ENCODE measurements at places on chromosomes 2 and 18.
A peak's percentile ranks its signal among the peaks of the same experiment; 100 is the strongest.

GRCh38 chr2:236604575-236605344 is 35.1 kb downstream of the ACKR3 start:
- DNase-seq: no peak

DNA sequence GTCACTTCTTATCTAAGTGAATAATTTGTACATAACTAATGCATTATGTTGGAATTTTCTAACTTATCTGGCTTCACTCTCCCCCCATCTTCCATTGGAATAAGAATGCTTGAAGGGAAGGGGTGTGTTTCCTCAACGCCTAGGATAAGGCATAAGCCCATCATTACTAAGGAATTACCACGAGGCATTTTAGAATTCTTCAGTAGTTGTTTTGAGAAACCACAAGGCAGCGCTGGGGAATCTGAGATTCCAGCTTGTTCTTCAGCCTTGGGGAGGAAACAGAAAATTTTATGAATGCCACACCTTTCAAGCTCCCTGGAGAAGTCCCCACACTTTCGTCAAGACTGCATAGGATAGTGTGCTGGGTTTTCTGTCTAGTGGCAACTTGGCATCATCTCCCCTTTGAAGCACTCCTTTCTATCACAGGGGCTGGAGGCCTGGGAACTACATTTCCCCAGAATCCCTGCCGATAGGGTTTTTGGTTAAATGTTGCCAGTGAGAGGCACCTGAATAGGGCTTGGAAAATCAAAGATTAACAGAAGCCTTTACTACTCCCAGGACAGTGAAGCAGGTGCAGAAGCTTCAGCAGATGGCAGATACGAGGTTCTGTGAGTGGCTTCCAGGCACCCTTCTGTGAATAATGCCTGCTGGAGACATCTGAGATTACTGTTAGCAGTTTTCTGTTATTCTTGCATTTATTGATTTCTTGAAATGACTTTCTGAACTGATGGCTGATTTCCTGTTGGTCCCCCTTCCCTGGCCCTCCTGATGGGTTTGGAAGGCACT is 192.7 kb upstream of the REV1 start:
- DNase-seq: no peak

DNA sequence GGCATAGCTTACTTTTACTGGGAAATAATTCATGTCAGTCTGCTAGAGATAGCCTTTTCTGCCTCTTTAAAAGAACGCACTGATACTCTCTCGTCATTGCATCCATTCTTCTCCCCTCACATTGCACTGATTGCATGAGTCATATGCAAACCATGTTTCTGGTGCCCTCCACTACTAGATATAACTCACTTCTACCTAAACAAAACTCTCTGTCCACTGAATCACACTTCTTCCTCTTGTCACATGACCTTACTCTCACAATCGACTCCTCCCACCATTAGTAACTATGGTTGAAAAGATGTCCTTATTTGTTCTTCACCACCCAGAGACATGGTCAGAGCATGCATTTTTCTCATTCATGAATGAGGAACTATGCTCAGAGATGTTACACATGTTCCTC is 158.0 kb downstream of the CSRNP3 start:
- DNase-seq: peak; percentile 47

DNA sequence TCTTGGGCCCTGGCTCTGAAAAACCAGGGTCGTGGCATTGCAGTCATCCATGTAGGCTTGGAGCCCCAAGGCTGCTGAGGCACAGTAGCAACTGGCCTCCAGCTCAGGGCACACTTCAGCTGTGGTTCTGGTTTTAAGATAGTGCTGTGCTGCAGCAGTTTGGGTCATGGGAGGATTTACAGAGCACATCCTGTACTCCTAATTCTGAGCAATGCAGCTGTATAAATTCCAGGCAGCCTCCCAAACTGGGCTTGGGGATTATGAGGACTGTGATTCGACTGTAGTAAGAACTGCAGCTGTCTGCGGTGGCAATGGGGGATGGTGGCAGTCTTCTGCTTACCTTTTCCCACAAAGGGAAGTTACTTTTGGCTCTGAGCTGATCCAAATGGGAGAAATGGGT is 536.3 kb upstream of the GCFC2 start:
- DNase-seq: no peak

GRCh38 chr2:153601812-153602211 is 123.2 kb upstream of the RPRM start:
- no peak for DNase-seq

DNA sequence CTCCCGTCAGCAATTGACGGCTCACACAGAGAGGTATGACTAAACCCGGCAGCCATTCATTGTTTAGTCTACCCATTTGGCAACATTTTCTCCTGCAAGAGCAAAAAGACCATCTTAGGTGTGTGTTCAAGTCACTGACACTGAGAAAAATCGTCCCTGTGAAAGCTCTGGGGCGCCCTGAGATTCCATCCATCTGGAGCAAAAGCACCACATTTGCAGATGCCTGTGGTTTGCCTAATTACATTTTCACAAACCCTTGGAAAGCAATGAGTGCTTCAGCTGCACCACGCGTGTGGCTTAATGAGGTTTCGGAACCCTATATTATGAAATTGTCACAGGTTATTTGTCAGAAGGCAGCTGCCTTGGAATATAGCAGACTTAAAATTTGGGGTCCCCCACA is 110.7 kb upstream of the PTPRM start:
- DNase-seq: no peak

DNA sequence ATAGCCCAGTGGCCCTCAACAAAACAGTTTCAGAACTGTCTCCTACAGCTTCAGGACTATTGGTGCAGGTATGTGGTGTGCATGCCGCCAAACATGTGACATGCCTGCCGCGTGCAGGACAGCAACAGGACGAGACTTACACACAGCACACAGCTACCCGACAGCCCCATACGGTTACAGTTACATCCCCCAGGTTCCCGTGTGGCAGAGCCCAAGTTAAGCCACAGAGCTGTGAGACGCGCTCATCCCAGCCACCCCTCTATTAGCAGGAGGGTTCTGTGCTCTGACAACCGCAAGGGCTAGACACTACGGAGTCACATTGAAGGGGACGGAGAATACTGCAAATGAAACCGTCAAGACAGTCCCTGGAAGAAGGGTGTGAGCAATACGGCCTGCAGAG is 16.4 kb upstream of the TUBB6 start:
- no peak for DNase-seq

DNA sequence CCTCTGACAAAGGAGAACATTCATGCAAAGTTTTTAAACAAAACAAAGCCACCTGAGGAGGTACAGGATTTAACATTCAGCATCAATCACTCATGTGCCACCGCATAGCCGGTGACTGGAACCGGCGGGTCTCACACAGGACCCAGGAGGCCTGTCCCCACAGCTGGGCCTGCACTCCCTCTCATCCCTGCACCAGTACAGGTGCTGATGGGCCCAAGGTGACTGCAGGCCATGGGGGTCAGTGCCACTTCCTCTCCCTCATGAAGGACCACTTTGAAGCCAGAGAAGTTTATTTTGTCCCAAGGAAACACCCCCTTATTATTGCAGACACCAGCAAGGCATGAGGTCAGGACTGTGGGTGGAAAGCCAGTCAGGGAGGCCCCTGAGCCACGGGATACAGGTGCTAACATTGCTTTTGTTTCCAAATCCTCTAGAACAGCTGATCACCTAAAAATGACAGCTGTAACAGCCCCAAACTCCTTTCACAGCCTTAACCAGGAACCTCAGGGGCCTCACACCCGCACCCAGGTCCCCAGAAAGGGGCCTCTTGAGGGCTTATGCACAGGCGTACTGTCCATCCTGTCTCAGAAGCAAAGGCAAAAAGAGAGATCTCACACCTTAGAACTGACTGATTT is 14.0 kb downstream of the PARD6G start:
- DNase-seq: no peak

DNA sequence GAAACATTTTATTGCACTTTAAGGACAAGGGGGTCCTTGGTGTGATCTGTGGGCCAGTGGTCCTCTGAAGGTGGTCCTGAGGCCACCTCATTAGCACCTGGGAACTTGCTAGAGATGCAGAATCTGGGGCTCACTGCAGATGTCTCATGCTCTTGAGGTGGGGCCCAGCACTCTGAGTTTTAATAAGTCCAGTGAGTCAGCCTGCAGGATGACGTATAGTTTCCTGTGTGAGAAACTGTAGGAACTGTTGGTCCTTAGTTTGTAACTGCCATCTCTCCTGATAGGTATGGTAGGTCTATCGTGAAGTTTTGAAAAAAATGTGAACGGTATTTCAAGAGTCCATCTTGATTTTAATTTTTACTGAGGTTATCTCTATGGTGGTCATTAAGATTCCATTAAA is 2.8 kb downstream of the TRPM8 start:
- peak; percentile 30 for DNase-seq

DNA sequence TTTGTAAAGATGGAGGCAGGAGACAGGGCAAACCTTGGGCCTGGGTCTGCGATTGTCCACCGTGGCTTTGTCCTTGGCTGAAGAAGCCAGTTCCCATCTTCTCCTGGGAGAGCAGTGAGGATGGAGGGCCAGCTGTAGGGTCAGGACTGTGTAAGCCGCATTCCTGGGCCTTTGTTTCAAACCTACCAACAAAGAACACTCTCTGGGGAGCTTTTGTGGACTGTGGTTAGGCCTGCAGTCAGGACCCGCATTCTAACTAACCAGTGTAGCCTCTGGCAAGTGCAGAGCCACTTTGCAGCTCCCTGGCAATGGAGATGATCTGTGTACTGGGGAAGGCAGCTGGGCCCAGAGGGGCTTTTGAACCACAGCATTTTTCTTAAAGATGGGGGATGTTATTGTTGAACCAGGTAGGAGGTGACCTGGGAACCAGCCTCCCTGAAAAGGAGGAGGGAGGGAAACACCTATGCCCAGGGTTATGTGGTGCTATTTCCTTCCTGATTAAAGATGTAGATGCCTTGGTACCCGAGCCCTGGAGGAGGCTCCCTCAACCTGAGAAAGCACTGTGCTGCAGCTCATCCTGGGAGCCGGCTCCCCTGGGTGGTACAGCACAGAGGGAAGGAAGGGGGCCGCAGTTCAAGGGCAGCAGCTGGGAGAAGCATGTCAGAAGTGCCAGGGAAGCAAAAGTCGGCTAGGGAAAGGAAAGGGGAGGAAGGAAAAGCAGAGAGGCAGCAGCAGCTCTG is 12.7 kb upstream of the SMAD4 start:
- no peak for DNase-seq

GRCh38 chr18:76263046-76264005 is 231.7 kb downstream of the ZNF516 start:
- no peak for DNase-seq

- no peak for DNase-seq
Observed at GRCh38 chr18:44682871-44683221, 2.2 kb downstream of the SETBP1 start.

DNA sequence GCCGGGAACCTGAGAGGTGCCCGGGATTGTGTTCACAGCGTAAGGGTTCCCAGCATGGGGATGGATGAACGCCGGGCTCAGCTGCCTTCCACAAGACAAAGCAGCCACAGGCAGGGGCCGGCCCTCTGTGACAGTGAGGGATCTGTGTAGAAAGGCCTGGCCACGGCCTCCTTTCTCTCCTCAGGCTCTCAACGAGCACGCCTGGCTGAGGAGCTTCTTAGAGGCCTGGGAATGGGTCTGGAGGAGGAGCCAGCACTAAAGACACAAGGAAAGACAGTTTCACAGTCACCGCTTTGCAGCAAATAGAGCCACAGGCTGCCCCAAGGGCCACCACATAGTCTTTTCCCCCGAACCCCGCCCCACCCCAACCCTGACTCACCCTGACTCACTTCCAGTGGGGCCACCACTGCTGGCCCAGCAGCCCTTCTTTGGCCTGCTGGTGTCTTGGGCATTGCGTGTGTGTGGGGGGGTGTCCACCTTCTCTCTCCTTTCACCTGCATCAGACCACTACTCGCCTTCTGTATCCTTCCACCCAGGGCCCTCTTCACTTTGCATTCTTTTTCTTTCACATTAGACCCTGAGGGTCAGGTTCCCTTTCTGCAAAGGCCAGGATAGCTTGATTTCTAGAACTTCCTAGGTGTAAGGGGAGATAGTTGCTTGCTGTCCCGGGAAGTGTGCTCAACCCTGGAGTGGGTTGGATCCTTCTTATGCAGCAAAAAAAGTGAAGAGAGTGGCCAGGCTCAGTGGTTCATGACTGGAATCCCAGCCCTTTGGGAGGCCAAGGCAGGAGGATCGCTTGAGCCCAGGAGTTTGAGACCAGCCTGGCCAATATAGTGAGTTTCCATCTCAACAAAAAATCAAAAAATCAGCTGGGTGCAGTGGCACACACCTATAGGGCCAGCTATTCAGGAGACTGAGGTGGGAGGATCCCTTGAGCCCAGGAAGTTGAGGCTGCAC is 19.3 kb upstream of the HPCAL1 start:
- peak; percentile 48 for DNase-seq

- DNase-seq: peak; percentile 30
Observed at GRCh38 chr2:57881998-57882888, 164.4 kb upstream of the VRK2 start.

DNA sequence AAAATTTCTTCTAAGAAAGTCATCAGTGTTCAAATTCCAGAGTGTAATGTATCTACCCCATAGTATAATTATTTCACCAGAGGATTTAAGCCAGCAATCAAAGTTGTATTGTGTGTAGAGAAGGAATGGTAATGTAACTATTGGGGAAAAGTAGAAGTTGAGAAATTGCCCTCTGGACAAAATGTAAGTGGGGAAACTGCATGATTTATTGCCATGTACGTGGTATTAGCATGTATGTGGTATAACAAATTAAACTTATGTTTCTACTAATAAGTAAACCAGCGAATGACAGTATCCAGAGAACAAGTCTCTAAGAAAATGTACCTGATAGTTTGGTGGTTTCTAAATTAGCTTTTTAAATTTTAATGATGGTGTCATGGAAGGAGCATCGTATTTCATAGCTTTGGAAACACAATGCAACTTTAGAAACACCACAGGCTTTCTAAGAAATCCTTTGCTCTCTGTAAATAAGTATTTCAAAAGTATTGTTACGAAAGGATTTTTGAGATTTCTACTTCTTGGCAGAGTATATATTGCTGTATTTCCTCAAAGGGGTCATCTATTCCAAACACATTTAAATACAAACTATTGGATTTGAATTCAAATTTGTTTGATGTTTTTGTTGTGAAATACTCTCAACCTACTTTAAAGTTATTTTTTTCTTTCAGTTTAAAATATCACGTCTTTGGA is 1018.9 kb upstream of the ZEB2 start:
- DNase-seq: no peak

GRCh38 chr2:26629751-26630150 is 11.4 kb downstream of the CIB4 start:
- no peak for DNase-seq

DNA sequence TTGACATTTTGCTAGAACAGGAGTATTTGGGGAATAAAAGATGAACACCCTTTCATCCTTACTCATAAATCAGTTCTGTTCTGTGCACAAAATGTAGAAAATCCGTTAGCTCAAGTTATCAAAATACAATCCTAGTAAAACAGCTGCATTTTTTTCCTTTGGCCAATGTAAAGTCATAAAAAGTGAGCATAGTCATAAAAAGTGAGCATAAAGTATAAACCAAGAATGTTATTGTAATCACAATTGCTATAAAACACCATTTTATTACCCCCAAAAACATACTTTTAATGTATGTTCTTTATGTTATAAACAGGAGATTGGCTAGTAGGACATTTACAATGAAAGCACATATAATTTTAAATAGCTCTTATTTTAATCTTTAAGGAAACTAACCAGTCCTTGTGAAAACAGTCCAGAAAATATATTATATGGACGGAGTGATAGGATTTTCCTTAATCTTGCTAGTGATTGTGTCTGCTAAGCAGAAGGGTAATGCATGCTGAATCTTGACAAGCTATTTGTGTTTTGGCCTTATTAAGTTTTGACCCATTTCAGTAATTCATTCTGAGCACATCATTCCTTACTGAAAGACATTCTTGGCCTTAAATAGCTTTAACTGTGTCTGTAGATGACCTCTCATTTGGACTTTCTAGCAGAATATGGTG is 891.8 kb downstream of the DSC3 start:
- no peak for DNase-seq

- DNase-seq: no peak
Observed at GRCh38 chr18:75109319-75109691, 99.6 kb downstream of the PTGR3 start.

All from fibroblast of pulmonary artery (primary cell).